BE2C (cell line): ENCODE measurements at places on chromosomes 3 and 15.

- DNase-seq: peak; percentile 56
These were observed 171.4 kb downstream of the SSR3 start for GRCh38 chr3:156383441-156384025.

DNA sequence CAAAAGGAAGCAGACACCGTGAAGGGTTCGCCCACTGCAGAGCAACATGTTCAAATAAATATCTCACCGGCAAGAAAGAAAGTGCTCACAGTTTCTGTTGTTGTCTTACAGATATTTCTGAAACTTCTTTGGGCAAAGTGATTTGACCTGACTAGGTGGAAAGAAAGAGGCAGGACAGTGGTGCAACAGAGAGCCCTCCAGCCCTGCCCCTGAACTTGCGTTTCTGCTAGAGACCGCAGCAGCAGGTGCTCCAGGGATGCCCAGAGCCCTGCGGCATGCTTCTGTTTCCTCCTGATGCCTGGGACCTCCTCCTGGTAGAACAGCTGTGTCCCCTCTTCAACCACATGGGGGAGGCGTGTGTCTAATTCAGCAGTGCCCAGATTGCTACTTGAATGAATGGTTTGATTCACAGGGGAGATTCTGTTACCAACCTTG is 123.4 kb downstream of the ATP10A start:
- DNase-seq: no peak

GRCh38 chr15:39283531-39283930 is 297.3 kb upstream of the THBS1 start:
- DNase-seq: no peak

DNA sequence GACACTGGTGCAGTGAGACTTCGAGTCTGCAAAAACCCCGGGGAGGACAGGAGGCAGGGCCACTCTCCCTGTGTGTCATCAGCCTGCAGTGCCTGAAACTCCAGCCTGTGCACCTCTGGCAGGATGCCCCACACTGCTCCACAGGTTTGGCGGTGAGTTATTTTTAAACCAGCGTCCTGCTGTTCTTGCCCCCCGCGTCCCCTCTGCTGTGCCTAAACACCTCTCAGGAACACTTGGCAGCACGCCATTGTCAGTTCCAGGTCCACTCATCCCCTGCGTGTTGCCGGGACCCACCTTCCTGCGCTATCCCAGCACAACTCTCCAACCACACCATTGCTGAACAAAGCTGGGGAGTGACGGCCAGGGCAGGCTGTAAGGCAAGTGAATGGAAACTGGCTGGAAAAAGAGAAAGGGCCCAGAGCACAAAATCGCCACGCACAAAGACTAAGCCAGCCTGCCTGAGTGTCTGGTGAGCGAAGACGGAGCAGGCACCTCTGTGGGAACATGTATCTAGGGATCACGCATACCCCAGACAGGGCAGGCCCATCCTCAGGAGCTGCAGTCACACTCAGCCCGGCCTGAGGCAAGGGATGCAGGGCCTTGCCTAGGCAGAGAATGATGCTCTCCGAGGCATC is 3.1 kb upstream of the PLA2G4F start:
- no peak for DNase-seq

GRCh38 chr3:185582236-185582635 is 3.9 kb upstream of the SENP2 start:
- DNase-seq: no peak

DNA sequence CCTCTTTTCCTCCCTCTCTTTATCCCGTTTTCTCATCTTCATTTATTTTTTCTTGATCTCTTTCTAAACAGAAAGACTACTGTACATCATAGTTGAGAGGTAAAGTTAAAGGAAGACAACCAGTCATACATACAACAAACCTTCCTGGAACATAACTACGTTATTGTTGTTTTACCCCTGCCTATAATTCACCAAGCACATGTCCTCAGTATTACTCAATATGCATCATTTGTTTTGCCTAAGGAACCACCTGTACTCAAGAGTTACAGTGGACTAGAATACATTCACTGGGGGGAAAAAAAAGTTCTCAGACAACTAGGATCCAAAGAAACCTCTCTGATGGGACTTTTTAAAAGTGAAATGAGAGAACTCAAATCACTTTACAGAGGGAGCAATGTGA is 344.7 kb upstream of the RBMS3 start:
- DNase-seq: no peak

DNA sequence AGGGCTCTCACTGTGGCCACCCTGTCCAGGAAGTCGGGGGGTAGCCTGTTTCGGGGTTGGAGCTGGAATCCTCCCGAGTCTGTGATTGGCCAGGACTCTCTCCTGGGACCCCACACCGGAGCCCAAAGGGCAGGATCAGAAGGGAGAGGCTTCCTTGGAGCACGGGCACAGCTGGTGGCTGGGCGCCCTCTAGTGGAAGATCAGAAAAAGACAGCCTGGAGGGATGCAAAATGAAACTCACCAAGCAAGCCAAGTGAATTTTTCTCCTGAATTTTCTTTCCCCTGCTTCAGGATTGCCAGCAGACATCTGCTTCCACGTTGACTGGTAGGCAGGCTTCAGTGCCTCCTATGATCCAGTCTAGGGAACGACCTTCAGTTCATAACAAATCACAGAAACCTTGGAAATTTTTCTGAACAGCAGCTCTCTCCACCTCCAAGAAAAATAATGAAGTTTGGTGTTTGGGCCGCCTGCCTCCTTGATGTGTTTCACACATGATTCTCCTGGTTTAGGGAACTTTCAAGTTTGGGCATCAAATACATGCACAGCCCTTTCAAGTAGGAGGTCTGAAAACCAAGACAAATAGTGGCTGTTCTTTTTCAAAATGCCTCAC is 224.6 kb downstream of the VPS13C start:
- peak; percentile 73 for DNase-seq

- DNase-seq: peak; percentile 52
These were observed 15.5 kb downstream of the SPTBN5 start for GRCh38 chr15:41878355-41878699.

GRCh38 chr15:69996321-69997160 is 101.2 kb downstream of the TLE3 start:
- no peak for DNase-seq

- no peak for DNase-seq
These were observed 268.9 kb downstream of the SHOX2 start for GRCh38 chr3:157837336-157837735.

- peak; percentile 62 for DNase-seq
These were observed 129.3 kb downstream of the SSR3 start for GRCh38 chr3:156425651-156426050.

DNA sequence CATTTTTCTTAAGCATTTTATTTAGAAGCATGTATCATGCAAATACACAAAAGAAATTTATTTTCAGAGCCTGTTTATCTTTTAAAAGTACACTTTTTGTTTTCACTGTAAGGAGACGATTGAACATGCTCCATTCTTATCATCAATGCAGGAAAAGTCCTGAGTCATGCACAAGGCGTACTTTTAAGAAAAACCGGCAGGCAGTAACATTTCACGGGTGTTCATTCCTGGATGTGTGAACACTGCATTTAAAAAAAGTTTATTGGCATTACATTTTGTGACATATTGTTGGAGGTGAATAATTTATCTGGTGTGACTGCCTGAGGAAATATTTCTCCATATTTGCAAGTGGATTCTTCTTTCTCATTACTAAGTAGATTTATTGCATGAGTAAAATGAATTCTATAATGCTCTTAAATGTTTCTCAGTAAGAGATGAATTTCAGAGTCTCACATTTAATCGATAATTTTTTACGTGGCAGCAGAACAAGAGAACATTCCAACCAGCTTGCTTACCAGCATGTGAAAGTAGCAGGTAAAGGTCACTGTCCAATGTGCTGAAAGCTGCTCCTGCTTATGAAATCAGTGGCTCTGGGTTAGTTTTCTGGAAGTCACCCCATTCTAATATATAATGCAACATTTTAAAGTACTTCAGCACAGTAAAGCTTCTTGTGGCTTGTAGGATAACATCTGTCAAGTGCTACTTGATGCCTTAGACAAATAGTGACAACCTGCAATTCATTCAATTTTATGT is 87.0 kb downstream of the SV2B start:
- no peak for DNase-seq

GRCh38 chr3:100957261-100957986 is 35.8 kb downstream of the ABI3BP start:
- no peak for DNase-seq

DNA sequence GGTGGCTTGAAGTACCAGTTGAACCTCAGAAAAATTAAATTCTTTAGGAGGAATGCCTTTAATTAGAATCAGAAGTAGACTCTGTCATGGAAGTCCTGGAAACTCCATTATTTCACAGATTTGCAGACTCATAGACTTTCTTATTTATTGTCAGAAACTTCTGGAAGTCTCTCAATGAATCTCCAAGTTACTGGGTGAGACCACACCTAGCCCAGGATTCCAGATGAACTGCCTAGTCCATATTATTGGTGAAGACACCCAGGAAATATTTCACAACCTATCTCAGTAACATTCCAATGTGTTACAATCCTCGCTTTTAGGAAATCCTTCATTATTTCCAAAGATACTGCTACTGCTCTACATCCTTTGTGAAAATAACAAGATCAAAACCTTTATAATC is 6.5 kb upstream of the THBS1 start:
- no peak for DNase-seq

GRCh38 chr3:65936908-65937638 is 101.6 kb downstream of the MAGI1 start:
- DNase-seq: no peak

GRCh38 chr3:12180218-12180617 is 21.5 kb upstream of the TIMP4 start:
- peak; percentile 66 for DNase-seq

DNA sequence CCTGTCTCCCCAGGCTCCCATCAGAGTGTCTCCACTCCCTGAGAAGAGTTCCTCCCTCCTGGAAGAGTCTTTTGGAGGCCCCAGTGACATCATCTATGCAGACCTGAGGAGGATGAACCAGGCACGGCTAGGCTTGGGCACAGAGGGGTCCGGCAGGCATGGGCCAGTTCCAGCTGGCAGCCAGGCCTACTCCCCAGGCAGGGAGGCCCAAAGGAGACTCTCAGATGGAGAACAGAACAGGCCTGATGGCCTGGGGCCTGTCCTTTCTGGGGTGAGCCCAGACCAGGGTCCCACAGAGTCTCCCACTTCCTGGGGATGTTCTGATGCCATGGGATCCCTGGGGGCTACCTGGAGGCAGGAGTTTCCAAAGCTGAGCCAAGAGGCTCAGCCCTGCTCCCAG is 8.5 kb downstream of the SH2D7 start:
- no peak for DNase-seq

DNA sequence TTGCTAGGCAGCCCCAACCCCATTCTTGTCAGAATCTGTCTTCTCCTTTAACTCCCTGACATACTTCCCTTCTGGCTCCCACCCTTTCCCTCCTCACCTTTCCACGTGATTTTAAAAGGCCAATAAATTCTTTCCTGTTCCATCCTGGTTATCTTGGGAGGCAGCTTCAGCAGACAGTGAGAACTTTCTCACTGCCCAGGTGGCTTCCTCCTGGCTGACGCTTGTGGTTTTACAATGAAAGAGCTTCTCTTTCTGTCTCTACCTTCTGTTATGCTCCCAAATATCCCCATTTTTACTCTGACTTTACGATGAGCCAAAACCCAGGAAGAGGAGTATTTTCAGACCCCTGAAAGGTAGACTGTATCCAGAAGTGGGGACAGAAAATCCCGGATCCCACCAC is 42.1 kb downstream of the GASK1A start:
- DNase-seq: no peak
